ENCODE measurements at places on chromosomes 4 and X.

DNA sequence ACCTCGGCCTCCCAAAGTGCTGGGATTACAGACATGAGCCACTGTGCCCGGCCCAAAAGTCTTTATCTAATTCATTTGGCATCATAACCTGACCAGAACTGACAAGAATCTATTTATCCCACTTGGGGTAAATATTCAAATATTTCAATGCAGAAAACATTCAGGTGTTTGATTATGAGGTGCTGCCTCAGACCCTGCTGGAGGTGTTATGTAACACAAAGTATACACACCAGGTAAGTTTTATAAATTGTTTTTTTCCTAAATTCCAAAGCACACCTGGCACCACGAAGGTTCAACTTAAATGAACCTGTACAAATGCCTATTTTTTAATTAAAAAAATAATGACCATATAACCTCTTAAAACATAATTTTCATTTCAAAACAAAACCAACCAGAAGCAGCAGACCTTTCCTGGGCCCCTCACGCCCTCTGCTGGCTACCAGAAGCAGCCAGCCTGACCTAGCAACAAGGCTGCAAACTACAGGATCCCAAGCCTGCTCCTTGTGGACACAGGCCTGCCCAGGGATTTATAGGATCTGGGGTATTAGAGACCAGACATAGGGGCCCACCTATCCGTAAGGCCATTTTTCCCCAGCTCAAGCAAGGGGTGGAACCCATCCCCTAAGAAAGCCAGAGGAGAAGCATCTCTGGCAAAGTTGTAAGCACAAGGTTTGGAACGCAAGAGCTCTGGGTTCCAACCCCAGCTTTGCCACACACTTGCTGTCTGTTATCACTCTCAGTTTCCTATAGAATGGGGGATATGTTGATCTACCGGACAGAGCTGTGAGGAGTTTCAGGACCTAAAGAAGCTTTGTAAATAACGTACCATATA lies 11.7 kb downstream of the OTUD5 start:
- DNase-seq, result peak; percentile 34

DNA sequence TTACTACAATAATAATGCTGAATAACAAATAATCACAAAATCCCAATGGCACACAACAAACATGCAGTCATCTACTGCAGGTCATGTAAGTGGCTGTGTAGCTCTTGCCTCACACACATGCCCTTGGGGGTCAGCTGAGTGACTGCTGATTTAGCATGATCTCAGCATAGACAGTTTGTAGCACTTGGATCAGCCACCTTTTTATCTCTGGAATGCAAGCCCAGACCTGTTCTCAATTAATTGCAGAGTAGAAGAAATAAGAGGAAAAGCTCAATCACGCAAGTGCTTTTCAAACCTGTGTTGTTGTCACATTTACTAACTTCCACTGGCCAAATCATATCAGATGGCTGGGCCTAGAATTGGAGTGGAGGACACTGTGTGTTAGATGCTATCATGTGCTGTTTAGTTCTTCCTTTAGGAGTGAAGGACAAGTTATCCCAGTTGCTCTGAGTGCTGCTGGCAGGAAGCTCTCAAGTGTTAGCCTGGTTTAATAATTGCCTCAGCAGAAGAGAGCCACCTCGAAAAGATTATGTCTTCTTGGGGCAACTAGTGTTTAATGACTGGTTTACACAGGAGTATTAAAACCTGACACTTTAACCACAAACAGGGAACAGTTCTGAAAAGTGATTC lies 128.3 kb upstream of the EPHA5 start:
- no peak for DNase-seq

DNA sequence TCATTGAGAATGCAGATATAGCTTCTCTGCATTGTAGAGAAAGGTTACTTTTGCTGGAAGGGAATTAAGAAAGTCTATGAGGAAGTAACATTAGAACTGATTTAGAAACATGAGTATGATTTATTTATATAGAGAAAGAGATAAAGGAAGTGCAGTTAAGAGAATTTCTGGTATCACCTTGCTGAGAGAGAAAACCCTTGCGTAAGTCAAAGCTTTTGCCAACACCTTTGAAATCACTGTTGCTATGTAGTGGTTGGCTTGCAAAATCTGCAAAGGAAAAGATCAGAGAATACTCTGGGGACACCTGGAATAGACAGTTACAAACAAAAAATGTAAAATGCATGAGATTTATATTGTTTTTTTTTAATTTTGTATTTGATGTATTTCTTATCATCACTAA lies 137.3 kb upstream of the RXFP1 start:
- DNase-seq, result no peak

DNA sequence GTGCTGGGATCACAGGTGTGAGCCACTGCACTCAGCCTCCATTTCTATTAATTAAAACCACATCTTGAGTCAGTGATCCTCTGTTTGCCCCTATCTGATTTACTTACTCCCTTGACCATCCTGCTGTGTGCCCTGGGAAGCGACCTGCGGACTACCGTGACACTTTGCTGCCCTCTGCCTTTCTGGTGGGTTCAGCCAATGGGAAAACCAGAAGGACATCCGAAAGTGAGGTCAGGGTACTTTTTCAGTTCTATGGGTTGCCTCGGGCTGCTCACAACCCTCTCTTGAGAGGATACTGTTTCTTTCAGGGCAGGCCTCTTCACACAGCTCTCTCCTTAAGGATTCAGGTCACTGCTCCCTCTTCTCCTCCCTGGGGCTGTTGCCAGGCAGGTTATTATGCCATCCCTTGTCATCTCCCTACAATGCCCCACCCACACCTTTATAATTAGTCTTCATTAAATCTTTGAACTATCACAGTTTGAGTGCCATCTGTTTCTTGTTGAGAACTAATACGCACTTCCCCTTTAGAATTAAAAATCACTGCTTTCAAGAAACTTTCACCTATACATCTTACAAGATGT lies 21.4 kb downstream of the PLAC8 start:
- DNase-seq, result no peak

DNA sequence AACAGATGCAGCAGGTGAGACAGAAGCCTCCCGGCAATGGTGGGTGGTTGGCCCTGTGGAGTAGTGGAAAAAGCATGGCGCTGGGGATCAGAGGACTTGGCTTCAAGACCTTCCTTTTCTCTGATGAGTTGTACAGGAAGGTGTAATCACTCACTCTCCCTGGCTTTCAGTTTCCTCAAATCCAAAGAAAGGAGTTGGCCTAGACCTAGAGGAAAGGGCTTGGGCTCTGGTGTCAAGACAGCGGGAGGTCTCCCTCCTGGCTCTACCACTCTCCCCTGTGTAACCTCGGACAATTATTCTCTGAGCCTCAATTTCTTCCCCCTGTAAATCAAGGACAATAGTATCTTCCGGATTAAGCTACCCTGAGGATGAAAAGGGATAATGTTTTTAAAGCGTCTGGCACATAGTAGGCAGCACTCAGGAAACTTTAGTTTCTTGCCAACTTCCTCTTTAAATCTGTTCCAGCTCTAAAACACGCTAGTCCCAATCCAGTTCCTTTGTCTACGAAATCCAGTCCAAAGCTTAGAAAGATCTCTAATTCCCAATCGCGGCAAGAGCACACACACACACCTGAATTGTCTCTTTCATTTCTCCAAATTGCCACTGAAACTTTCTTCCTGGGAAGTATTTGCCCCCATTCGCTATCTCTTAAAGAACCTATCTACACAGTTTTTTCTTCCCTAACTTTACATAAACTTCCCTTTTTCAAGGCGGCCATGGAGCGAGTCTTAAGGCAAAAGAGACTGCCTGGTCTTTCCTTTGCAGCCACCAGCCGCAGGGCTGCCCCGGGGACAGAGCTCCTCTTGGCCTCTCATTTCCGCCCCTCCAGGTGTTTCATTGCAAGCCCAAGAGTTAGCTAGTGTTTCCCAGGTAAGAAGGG lies 29.9 kb upstream of the GPC4 start:
- no peak for DNase-seq

DNA sequence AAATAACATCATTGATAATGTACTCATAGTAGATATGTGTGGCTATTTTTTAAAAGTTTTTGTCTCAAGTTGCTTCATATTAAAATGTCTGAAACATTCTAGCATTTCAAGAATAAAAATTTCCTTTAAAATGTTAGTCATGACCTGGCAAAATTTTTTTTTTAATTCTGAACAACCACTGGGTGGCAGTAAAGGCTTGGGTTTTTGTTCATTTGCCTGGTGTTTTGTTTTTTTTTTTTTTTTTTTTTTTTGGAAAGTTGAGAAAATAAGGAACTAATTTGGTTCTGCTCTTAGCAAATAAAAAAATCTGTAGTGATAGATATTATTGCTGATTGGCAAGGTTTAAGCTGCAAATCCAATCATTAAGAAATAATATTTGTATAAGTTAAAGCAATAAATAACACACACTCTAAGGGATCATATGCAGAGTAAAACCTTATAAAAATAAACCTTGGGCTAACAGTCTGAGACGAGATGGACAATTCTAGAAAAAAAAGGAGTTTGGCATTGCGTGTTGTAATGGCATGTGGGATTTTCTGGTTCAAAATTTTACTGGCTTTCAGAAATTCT lies 81.4 kb downstream of the CEP44 start:
- no peak for DNase-seq

- DNase-seq, result no peak
Observed at GRCh38 chr4:10108391-10108790, 8.2 kb downstream of the WDR1 start.

DNA sequence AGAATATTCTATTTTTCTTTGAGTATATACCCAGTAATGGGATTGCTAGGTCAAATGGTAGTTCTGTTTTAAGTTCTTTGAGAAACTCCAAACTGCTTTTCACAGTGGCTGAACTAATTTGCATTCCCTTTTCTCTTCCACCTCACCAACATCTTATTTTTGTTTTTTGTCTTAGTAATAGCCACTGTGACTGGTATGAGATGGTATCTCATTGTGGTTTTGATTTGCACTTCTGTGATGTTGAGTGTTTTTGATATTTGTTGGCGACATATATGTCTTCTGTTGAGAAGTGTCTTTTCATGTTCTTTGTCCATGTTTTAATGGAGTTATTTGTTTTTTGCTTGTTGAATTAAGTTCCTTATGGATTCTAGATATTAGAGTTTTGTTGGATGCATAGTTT lies 24.4 kb downstream of the AIMP1 start:
- no peak for DNase-seq
